Iris pigment epithelial cell (primary cell): ENCODE measurements at places on chromosomes 1 and 21.
A peak's percentile ranks its signal among the peaks of the same experiment; 100 is the strongest.

DNA sequence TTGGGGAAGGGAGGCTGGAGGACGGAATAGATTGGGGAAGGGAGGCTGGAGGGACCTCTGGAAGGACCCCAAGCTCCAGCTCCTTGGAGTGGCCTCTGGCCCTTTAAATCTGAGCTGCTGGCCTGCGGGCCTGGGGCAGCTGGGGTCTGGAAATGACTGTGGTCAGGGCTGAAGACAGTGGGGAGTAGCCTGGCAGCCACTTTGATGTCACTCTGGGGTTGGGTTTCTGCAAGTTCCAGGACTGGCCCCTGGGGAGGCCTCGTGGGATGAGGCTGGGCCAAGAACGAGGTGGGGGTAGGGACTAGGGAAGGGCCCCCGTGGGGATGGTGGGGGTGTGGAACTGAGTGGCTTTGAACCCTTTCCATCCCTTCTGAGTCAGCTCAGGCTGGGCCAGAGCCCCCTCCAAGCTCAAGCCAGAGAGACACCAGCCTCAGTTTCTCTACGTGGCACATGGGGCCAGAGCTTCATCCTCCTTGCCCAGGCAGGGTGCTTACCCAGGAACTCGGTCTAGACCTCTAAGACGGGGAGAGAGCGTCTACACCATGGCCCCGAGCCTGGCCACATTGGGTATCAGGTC, 59.7 kb downstream of the ALPL start:
- no peak for DNase-seq

GRCh38 chr21:34983680-34984086, 65.4 kb downstream of the RUNX1 start:
- peak; percentile 81 for DNase-seq

DNA sequence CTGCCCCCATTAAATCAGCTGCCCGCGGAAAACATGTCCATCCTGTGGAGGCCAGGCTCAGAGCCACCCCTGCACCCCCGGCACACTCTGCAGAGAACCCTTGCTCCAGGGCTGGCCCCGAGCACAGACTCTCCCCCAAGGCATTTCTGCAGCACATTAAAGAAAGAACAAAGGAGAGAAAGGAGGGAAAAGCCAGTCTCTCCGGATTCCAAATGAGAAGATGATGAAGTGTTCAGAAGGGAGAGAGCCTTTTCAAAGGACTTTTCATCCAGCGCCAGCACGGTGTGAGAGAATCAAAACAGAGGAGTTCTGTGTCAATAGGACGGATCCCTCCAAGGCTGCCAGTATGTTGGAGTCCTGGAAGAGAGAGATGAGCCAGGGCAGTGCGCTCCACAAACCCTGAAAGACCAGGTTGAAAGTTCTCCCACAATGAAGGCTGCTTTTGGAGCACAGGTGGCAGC, 498.3 kb downstream of the NPHP4 start:
- DNase-seq, result no peak

DNA sequence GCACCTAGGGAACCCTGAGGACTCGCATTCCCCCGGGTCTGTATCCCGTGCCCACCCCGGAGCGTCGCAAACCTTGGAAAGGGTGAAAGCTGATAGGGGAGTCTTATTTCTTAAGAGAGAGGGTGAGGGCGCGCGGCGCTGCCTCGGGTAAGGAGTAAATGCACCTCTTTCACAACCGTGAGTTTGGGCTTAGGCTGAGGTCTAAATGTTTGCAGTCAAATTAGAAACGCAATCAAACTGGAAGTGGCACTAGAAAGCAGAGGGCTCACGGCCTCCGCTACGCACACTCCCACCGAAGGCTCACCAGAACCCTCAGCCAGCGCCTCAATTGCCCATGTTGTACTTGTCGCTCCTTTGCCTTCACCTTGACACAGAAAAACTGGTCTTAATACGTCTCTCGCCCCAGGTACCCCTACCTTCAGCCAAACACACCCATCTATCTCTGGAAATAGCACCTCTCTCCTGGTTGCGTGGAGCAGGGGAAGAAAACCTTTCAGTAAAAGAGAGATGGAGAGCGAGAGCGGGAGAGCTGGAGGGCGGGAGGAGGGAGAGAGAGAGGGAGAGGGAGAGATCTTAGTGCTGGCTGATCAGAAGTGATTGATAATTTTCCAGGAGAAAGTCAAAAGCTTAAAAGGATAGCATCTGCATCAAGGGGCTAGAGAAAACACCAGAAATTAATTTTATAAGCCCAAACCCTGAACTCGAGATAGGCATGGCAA, 1.7 kb upstream of the HLX start:
- DNase-seq, result no peak

- DNase-seq, result no peak
Measured at GRCh38 chr1:217687511-217687910, 56.4 kb downstream of the SPATA17 start.

DNA sequence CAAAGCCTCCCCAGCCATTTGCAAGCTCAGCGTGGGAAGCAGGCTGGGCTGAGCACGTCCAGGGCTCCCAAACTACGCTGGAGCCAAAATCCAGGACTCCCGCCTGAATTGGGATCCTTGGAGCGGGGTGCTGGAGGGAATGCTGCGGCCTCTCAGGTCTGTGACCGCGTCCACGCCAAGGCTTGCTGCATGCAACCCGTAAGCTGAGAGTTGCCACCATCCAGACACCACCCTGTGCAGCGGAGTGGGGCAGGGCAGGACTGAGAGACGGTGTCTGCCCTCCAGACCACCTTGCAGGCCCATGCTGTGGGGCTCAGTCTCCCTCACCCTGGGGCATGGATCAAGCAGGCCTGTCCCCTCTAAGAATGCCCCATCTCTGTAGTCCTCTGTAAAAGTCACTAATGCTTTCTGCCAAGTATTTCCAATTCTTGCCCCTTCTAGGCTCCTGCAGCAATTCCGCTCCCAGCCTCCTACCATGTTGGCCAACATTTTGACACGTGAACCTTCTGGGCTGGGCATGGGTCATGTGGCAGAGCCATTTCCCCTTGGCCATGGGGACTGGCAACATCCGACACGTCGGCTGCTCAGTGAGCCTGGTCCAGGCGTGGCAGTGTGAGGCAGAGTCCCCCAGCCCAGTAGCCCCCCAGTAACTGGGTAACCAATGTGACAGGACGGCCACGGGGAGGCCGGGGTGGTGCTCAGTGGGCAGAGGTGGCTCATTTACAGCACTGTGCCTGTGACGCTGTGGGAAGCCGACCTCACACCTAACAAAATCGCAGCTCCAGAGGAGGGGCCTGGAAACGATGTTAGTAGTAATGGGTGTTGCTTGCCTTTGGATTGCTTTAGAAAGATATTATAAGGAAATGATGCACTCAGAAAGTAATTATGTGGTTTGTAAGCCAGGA, 57.9 kb upstream of the PDE9A start:
- no peak for DNase-seq

GRCh38 chr1:203317429-203318228, 12.3 kb downstream of the BTG2 start:
- no peak for DNase-seq

DNA sequence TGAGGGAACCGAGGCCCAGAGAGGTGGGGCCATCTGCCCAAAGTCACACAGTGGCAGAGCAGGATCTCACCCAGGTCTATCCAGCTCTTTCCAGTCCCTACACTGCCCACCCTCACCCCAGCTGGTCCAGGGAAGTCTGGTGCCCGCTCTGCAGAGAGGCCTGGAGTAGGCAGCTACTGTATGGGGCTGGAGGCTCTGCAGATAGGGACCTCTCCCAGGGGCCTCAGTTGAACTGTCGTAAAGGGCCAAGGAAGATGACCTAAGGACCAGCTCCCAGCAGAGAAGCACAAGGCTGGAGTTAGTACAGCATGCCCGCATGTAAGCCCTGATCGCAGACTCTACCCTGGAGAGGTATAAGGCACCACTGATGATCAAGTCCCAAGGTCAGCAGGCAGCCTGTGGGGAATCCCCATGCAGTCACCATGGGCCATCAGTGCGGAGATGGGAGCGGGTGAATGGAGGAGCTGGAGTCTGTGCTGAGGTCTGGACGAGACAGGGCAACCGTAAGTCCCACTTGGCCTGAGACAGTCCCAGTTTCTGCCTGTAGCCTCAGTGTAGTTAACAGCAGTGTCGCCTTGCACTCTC, 320.2 kb downstream of the MATN1 start:
- no peak for DNase-seq

DNA sequence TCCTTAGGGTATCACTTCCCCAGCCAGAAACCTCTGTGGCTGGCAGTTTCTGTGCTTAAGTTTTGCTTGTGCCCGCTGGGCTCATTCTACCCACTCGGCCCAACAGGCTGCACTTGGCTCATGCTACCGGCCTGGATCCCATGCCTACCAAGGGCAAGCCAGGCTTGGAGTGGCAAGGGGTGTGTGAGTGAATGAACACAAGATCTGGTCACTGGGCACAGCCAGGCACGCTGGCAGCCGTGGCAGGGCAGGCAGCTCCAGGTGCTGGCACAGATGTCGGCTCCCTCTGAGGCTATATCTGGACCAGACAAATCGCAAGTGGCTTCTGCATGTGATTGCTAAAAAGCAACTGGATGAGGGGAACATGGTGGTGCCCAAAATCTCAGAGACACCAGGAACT, 740.5 kb upstream of the B3GALT2 start:
- no peak for DNase-seq

DNA sequence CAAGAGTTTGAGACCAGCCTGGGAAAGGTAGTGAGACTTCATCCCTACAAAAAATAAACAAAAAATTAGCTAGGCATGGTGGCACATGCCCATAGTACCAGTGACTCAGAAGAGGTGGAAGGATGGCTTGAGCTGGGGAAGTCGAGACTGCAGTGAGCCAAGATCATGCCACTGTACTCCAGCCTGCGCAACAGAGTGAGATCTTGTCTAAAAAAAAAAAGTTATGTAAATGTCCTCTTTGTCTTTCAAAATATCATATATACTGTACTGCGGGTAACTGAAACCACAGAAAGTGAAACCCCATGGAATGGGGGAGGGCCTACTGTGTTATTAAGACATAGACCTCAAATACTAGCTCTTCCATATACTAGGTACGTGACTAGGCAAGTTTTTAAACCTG, 20.8 kb downstream of the ACADM start:
- DNase-seq, result no peak

- DNase-seq, result no peak
Measured at GRCh38 chr1:39671433-39671792, 494 bp downstream of the NT5C1A start.

GRCh38 chr1:27118440-27118689, 36.6 kb downstream of the SLC9A1 start:
- no peak for DNase-seq

- DNase-seq, result no peak
Measured at GRCh38 chr1:63728611-63729226, 45.1 kb upstream of the ROR1 start.

DNA sequence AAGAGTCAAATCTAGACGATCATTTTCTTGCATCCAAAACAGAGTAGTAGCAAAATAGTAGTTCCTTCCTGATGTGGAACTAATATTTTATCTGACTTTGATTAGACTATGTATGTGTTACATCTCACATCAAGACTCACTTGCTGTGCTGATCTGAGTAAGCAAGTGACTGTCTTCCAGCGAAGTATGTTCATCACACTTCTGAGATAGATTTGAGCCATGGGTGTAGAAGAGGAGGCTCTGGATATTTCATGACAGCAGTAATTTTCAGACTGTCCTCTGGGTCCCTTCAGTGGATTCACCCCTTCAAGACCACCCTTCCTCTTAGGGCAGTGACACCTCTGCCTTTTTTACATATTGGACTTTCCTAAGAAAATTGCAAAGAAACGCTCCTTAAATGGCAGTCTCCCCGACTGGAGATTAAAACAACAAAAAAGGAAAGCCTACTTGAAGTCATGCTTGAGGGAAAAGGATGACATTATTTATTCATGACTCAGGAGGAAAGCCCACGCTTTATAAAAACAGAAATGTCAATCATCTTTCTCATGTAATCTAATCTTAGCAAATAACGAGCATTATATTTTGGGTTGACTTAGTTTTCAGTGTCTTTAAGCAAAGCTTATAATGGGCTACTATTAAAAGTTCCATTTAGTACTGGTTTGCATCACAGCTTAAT, 22.8 kb downstream of the ATP1B1 start:
- peak; percentile 70 for DNase-seq

- no peak for DNase-seq
Measured at GRCh38 chr21:36193200-36193599, 36.6 kb downstream of the DOP1B start.

GRCh38 chr1:43227143-43227764, 42.5 kb upstream of the TMEM125 start:
- DNase-seq, result peak; percentile 55

- no peak for DNase-seq
Measured at GRCh38 chr1:158093376-158093775, 87.3 kb upstream of the CD1D start.

- DNase-seq, result no peak
Measured at GRCh38 chr1:185732951-185733350, 1.2 kb upstream of the HMCN1 start.

DNA sequence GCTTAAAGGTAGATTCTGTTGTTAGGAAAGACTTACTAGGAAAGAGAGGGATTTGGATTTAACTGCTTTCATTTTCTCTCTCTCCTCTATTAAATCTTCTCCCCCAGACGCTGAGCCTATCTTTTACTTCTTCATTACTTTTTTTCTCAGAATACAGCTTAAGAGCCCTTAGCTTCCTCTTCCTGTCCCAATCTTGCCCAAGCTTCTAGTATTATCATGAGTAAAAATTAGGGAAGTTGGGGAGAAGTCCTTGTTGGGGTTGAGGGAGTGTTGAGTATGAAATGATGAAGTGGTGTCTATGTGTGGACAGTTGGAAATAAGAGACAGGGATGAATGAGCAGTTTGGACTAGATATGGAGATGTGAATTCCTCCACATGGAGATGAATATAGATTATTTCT, 35.0 kb downstream of the ACP6 start:
- no peak for DNase-seq

DNA sequence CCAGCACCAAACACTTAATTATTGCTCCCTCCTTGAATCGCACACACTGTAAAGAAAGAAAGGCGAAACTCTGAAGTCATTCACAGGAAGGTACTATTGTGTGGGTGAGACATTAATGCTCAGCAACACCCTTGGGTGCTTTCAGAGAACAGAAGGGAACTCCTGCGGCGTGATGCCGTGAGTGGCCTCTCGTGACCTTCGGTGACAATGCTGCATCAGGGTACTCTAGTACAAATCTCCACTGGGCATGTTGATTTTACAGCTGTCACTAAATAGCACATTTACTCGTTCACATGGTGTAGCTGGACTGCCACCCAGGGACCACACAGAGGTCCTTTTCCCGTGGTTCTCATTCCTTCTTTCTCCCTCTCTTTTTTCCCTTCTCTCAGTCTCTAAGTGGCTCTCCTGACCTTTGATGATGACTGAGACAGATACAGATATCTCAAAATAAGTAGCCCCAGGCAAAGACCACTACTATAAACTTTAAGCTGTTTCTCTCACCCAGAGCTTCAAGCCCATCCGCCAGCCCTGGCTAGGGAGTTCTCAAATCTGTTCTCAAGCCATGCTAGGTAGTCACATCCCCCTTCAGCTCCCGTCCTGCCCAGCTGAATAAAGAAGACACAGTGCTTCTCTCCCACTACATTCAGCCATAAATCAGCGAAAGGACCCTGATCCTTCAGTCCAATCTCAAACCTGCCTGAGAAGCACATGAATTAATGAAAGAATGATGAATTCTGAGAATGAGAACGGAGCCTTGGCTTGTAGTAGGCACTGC, 223.4 kb upstream of the FMN2 start:
- DNase-seq, result no peak
